ENCODE measurements at places on chromosomes 5 and 9. TPM values are rescaled to one million over a fixed set of nuclear protein-coding genes. Genes with fewer than 3 reads are reported as not detected.

DNA sequence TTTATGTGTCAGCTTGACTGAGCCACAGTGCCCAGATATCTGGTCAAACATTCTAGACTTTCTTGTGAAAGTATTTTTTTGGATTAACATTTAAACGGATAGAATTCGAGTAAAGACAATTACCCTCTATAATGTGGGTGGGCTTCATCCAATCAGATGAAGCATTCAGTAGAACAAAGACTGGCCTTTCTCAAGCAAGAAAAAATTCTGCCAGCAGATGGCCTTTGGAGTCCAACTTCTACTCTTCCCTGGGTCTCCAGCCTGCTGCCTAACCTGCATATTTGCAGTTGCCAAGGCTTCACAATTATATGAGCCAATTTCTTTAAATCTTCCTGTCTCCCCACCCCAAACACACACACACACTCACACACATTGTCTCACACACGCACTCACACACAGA lies 86.4 kb downstream of the MED10 start:
- no peak for DNase-seq

DNA sequence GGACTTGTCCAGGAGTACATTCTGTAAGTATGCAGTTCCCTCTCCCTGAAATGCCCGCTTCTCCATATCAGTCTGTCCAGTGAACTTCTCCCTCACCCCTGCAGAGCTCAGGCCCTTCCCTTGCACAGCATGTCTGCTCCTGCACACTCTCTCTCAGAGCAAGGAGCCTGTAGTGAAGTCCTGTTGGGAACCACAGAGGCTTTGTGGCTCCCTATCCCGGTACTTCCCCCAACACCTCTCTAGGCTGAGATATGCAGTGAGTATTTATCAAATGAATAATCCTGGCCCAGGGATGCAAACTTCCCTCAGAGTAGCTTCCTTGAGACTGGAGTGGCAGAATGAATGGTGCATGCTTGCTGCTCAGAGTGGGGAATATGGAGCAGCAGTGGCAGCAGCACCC lies 48.8 kb downstream of the POC5 start:
- no peak for DNase-seq

DNA sequence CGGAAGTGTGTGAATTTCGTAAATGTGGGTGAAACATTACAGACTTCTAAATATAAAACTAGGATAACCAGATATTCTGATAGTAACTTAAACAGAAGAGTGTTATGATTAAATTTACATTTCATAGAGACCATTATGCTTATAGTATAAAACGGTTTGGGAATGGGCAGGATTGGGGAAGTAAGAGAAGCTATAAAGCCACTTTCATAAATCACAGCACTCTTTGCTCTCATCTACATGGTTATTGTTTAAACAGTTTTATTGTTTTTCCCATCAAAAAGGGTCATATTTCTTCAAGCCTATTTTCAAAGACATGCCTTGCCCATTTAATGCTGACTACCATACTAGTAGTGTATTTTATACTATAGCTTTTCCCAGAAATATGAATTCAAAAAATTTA lies 9.2 kb downstream of the ZFR start:
- DNase-seq: no peak

DNA sequence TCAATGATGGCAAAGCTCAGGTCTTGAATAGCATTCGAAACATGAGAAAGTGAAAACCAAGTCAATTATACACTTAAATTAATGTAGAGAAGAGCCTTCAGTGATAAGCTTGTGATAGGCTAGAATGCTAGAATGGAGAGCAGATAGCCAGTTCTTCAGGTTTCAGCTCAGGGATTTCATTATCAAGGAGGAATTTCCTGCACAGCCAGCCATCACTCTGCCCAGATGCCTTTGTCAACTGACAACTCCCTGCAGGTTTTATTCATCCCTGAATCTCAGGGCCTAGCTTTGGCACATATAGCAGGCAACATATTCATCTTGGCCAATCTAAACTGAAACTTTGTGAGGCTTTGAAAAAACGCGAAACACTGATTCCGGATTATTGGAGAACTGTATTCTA lies 199.3 kb upstream of the CDH6 start:
- DNase-seq: no peak

- DNase-seq: no peak
These were observed 12.5 kb downstream of the RAB24 start for GRCh38 chr5:177290816-177291596.

- no peak for DNase-seq
These were observed 664 bp upstream of the IL11RA start for GRCh38 chr9:34651321-34651720.

DNA sequence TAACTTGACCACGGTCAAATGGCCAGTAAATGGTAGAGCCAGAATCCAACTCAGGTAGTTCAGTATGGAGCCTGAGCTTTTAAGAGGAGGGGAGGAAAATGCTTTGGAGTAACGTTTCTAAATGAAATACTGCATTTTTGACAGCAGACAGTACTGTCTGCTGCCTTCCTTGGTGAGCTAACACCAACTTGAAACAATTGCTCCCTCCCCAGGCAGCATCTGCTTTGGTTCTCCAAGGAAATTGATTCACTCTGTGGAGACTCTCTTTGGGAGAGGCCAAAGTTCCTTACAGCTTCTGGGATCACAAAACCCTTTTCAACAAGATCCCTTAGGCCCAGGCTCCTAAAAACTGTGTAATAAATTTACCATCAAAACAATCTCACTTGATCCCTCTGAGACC lies 75.2 kb upstream of the SSBP2 start:
- no peak for DNase-seq

GRCh38 chr5:4905674-4906520 lies 234.2 kb upstream of the ADAMTS16 start:
- DNase-seq: no peak

DNA sequence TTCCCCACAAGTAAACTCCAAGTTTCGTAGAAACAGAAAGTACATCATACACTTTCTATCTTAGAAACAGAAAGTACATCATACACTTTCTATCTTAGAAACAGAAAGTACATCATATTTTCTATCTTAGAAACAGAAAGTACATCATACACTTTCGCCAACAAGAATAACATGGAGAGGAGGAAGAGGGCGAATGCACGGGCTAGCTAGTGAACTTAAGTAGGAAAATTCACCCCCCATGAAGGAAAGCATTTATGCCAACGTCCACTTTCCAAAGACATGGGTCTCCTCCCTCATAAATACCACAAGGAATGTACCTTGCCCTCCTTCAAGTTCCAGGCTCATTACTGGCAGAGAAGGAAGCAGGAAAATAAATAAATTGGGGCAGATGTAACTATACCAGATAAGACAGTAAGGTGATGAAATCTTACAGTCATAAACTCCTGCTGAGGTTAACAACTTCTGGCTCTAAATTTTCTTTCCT lies 64.7 kb downstream of the FRMD3 start:
- DNase-seq: no peak

FGFR4 gene
- 7.1 TPM for total RNA-seq

PAX5 gene
- 0.11 TPM for total RNA-seq

SPINK7 gene
- total RNA-seq: not detected

GRCh38 chr9:7907551-7908337 lies 108.2 kb upstream of the DMAC1 start:
- DNase-seq: no peak

GRCh38 chr5:81167078-81167477 lies 66.0 kb upstream of the CKMT2 start:
- DNase-seq: no peak

All from prostate gland (tissue), 2 donors.